ENCODE measurements at places on chromosomes 4 and X. TPM values are rescaled to one million over a fixed set of nuclear protein-coding genes. Genes with fewer than 3 reads are reported as not detected.
A peak's percentile ranks its signal among the peaks of the same experiment; 100 is the strongest.

Gene TCEAL2
- polyA plus RNA-seq: 0.21 TPM

- no peak for DNase-seq
Measured at GRCh38 chrX:130343411-130343810, 3.7 kb downstream of the SLC25A14 start.

DNA sequence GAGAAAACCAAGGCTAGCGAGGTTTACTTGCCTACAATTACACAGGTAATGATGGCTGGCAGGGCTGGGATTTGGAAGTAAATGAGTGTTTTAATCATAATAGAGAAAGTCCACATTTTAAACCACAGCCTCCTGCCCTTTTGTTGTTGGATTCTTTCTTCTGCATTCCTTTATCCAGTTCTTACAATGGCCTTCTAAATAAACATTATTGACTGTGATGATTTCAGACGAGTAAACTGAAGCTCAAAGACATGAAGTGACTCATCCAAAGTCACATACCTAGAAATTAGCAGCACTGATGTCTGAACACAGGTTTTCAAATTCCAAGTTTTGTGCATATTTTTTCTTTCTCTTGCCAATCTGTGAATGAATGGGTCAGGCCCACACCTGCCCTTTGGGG, 51.2 kb upstream of the C1QTNF7 start:
- no peak for DNase-seq

GRCh38 chr4:25654971-25655963, at the start of gene SLC34A2:
SLC34A2 (plus strand) TSS chr4:25655851; CDS start chr4:25662501, 6,650 bp downstream.
- no peak for DNase-seq

Gene ARSH
- not detected for polyA plus RNA-seq

- DNase-seq: no peak
Measured at GRCh38 chr4:71872767-71873415, 89.0 kb upstream of the GC start.

DNA sequence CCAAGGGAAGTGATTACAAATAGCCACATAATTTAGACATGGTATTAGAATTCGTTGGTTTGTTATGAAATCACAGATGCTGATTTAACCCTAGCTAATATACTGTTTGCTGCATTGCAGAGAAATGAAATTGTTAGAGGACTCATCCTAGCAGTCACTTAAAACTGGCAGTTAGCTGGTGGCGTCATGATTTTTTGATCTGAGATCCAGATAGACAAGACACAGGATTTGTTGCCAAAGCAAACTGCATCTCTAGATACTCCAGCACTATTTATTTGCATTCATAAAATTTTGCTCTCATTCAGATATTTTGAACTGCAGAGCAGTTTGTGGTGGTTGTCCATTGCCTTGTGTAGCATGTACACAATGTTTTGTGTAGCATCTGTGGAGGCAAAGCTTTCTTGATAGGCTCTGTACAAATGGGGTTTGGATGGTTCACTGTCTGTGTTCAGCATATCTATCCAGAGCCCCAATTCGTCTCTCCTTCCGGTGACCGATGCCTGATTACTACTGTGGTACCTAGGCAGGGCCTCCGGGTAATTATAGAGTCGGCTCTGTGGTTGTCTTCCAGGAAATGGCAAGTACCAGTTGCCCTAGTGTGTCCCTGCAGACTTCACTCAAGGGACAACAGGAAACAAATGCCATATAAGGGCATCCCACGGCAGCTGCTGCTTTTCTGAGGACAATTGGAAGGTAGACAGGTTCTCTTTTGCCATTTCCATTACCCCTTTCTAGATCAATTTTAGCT, 30.1 kb upstream of the SPARCL1 start:
- DNase-seq: no peak

- peak; percentile 34 for DNase-seq
Measured at GRCh38 chr4:41613386-41613785, 75.4 kb downstream of the LIMCH1 start.

Gene GIMD1
- not detected for polyA plus RNA-seq

DNA sequence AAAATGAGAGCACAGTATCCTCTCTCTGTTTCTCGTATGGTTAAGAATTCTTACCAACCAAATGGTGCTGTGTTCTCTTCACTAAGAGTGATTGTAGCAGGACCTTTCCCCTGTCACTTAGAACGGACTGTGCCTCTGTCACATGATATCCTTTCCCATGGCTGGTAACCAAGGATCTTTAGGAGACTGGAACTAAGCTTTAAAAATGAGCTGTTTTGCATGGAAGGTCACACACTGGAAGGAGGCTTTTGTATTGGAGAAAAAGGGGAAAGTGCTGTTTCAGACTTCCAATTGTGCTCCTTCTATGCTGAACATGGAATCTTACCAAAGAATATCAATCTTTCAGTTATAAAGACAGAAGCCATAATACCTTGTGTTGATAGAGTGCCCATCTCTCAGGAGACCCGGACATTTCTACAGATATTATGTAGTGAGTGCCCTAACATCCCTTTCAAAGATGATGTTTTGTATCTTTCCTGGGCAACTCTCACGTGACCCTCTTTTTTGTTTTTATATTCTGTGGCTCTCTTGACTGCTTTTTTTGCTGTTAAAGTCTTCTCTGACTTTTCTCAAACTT, 148.6 kb downstream of the SLC4A4 start:
- DNase-seq: no peak

DNA sequence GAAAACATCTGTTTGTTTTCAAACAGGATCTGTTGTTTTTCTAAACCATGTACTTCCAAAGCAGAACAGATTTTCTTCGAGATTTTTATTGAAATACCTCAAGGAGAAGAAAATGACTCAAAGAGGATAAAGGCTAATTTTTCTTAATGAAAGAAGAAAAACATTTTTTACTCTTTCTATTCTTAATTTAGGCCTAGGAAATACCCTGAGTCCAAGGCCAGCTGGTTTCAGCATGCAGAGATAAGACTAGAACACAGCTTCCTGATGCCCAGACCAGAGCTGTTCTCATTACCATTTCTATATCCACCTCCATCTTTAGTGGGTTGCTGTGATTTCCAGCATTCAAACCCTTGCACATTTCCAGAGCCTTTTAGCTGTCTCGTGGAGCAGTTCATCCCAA, 18.3 kb downstream of the GAB1 start:
- DNase-seq: no peak

Gene FRG2
- not detected for polyA plus RNA-seq

DNA sequence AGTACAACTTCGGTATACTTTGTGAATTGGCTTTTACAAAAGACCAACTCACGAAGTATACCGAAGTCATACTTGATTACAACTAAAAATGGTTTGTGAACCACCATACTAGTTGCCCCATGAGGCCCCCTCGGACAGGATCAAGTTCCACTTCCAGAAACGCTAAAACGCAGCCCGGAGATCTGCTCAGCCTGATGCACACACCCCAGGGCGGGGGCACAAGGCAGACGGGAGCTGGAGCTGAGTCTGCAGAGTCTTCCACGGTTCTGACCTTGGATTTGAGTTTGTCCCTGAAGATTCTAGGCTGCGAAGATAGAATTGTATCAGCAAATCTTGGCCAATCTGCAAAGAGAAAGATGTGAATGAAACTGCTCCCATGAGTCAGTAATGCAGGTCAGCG, 118.1 kb downstream of the SORCS2 start:
- no peak for DNase-seq

- no peak for DNase-seq
Measured at GRCh38 chr4:1050486-1051213, 39.2 kb downstream of the FGFRL1 start.

Gene SRPX2
- 21.0 TPM for polyA plus RNA-seq

Gene ADAM29
- polyA plus RNA-seq: not detected

DNA sequence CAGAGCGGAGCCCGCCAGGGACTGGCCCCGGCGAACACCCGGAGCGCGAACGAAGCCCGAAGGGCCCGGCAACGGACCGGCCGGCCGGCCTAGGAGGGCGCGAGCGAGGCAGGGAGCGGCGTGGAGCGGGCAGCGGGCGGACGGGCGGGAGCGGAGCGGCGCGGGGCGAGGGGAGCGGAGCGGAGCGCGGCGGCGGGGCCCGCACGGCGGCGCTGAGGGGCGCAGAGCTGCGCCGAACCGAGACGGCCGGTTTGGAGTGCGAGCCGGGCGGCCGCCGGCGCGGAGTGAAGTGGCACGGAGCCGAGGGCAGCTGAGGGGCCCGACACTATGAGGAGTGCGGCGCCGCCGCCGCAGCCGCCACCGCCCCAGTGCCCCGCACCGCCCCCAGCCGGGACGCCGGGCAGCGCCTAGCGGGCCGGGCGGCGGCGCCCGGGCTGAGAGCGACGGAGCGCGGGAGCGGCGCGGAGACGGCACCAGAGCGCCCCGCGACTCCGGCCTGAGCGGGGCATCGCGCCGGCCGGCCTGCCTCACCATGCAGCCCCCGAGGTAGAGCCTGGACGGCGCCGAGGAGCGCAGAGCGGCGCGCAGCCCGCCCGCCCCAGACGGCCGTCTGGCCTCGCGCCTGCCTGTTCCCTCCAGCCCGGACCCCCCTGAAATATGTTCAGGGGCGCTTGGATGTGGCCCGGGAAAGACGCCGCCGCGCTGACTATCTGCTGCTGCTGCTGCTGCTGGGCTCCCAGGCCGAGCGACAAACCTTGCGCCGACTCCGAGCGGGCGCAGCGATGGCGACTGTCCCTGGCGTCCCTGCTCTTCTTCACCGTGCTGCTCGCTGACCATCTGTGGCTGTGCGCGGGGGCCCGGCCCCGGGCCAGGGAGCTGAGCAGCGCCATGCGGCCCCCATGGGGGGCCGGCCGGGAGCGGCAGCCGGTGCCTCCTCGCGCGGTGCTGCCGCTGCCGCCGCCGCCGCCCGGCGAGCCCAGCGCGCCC, 793 bp downstream of the NALF2 start:
- no peak for DNase-seq

DNA sequence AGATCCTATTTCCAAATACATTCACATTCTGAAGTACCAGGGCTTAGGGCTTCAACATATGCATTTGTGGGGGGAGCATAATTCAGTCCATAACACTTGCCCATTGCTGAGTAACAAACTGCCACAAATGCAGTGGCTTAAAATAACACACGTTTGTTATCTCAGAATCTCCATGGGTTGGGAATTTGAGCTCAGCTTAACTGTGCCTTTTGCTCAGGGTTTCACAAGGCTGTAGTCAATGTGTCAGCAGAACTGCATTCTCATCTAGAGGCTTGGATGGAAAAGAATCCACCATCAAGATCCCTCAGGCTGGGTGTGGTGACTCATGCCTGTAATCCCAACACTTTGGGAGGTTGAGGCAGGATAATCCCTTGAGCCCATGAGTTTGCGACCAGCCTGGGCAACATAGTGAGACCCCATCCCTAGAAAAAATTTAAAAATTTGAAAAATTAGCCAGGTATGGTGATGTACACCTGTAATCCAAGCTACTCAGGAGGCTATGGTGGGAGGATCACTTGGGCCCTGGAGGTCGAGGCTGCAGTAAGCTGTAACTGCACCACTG, 25.8 kb upstream of the TBL1X start:
- DNase-seq: no peak

Gene GCNA
- 2.1 TPM for polyA plus RNA-seq

Gene PTCHD1
- polyA plus RNA-seq: 0.32 TPM

Gene HMGB2
- polyA plus RNA-seq: 131 TPM

DNA sequence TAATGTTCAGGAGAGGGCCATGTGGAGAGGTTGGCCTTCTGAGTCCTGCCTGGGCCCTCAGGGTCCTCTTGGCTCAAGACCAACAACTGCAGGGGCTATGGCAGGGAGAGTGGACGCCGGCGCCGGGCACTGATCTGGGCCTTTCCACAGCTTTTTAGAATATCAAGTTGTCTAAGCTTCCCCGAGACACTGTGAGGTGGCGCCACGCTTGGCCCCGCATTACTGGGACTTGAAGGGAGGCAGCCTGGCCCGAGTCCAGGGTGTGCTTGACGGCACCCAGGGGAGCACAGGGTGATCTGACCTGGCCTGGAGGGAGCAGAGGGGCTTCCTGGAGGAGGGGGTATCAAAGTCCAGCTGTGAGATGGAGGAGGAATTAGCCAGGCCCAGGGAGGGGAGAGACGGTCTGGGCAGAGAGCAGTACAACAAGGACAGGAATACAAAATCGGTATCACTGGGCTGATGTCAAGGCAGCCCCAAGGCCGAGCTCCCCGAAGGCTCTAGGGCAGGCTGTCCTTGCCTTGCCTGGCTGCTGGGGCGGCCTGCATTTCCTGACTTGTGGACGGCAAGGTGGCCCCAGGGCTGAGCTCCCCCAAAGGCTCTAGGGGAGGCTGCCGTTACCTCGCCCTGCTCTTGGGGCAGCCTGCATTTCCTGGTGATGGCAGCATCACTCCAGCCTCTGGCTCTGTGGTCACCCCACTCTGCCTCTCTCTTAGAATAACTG, 28.1 kb downstream of the ABLIM2 start:
- no peak for DNase-seq

GRCh38 chrX:115504167-115504566, 56.8 kb upstream of the PLS3 start:
- no peak for DNase-seq

GRCh38 chrX:153831429-153832150, 1.2 kb upstream of the PDZD4 start:
- DNase-seq: no peak

Gene TMEM156
- 0.13 TPM for polyA plus RNA-seq

DNA sequence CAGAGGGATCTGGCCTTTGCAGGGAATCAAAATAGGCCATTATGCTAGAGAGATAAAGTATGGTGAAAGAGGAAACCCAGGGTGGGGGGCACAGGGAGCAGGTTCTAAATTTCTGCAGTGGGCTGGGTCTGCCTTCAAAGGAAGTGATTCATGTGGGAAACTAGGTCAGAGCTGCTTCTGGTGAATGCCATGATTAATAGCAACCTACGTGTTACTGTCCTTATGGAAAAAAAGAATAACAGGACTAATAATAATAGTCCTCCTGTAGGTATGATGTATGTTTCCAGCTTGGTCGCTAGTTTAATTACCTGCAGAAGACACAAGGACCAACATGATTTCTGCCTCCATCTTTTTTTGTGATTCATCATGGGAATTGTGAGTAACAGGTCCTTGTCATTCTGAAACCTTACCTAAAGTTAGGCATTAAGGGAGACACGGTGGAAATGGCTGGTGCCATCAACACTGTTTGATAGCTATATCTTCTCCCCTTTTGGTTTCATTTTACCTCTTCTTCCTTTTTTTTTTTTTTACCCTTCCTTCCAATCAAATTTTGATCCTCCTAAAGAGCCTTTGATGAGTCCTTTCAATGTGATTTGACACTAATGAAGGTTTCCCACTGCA, 180.4 kb downstream of the CPEB2 start:
- no peak for DNase-seq
